CD4-positive, CD25-positive, alpha-beta regulatory T cell (primary cell): ENCODE measurements at places on chromosomes 1 and 21. TPM values are rescaled to one million over a fixed set of nuclear protein-coding genes. Genes with fewer than 3 reads are reported as not detected.

The KRTAP10-10 gene
- not detected for polyA plus RNA-seq

The MAB21L3 gene
- not detected for polyA plus RNA-seq

The RHD gene
- polyA plus RNA-seq: 0.48 TPM

GRCh38 chr1:22075718-22076117 is 23.2 kb downstream of the CDC42 start:
- DNase-seq: no peak

DNA sequence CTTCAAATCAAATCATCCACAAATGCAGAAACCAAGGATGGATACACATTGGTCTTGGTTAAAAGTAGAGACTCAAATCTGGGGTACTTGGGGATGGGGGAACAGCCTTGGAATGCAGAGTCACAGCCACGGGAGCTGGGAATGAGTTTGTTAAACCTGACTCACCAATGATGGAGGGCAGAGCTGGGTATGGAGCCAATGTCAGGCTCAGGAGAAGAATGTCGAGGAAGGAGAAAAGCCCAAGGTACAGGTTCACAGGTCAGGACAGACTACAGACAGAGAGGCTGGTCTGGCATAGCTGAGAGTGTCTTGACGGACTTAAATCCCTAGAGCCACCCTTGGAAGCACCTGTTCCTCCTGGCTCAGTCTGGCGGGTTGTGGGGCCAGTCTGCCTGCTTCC is 237.6 kb downstream of the NTNG1 start:
- no peak for DNase-seq

DNA sequence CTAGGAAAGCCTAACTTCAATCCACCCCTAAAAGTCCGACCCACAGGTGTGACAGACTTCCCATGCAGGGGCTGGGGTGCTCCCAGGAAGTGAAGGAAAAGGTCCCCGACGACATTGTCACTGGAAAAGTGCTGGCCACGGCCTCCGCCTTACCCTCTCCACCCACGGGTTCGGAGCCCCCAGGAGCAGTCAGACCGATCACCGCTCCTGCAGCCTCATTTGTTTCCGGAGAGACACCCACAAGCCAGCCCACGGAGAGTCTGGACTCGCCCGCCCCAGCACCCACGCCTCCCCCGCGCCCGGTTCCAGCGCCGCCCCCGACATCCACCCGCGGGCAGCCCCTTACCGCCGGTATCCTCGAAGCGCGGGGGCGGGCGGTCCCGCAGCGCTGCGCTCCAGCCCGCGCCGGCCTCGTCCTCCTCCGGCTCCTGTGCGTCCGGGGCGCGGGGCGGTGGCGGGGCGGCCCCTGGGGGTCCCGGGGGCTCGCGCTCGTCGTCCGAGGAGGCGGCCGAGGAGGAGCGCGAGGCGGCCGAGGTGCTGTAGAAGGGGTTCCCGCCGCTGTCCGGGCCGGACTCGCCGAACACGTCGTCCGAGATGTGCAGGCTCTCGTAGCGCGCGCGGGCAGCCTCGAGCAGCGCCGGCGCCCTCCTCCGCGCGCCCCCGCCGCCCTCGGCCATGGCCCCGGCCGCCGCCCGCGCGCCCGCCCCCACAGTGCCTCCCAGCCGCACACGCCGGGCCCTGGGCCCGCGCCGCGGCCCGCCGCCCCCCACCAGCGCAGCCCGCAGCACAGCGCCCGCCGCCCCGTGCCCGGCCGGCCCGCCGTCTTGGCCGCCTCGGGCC is 660 bp downstream of the PGBD5 start:
- DNase-seq: no peak

DNA sequence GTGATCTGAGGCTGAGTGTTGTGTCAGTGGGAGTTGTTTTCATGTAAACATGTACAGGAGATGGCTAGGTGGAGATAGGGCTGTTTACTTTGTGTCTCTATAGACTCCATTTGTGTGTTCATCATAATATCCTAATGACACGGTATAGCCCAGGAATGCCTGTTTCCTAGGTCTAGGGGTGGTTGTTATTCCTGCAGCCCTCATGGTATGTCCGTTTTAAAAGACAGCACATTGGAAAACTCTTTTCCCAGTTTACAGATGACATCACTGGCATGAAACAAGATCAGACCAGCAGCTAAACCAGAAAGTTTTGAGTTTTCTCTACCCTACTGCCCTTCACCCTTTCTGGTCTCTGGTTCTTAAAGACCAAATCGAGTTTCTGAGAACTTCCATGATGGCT is 227.3 kb upstream of the TMEM51 start:
- no peak for DNase-seq

DNA sequence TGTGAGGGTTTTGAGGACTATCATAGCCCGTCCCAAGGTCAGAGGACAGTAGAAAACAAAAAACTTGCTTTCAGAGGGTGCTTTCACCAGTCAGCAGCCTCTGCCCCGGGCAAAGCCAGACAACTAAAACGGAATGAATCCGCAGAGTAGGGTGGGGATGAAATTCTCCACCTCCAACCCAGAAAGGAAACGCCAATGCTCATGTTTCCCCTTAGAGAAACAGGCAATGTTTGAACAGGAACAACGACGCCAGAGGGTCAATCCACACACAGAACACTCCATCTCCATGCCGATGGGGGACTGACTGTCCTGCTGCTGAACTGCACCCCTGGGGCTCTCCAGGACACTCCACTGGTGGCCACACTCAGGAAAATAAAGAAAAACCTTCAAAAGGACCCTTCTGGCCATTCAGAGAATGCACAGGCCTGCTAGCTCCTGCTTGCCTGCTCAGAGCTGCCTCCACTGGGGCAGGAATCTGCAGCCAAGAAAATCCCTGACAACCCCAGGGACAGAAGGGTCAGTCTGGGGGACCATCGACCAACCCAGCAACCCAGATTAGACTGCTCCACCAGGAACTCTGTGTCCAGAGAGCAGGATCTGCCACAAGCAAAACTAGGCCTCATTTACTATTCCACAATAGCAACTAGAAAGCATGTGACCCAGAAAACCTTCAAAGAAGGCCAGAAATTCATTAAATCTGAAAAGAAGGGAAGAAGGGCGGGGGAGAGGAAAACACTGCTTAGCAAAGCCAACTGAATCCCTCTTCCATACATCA is 116.0 kb downstream of the TOMM20 start:
- no peak for DNase-seq

DNA sequence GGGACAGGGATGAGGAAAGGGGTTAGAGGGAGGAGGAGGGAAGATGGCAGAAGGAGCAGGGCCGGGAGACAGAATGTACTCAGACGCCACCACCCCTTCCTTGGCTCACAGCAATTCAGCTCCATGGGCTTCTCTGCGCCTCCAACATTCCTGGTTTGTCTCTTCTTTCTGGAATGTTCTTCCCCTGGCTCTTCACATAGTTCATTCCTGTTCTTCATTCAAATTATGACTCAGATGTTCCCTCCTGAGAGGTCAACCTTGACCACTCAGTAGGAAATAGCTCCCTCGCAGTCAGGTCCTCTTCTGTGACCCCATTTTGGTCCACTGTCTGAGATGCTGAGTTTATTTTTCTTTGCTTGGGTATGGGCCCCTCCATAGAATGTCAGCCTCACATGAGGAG is 203.2 kb downstream of the C1orf94 start:
- no peak for DNase-seq

DNA sequence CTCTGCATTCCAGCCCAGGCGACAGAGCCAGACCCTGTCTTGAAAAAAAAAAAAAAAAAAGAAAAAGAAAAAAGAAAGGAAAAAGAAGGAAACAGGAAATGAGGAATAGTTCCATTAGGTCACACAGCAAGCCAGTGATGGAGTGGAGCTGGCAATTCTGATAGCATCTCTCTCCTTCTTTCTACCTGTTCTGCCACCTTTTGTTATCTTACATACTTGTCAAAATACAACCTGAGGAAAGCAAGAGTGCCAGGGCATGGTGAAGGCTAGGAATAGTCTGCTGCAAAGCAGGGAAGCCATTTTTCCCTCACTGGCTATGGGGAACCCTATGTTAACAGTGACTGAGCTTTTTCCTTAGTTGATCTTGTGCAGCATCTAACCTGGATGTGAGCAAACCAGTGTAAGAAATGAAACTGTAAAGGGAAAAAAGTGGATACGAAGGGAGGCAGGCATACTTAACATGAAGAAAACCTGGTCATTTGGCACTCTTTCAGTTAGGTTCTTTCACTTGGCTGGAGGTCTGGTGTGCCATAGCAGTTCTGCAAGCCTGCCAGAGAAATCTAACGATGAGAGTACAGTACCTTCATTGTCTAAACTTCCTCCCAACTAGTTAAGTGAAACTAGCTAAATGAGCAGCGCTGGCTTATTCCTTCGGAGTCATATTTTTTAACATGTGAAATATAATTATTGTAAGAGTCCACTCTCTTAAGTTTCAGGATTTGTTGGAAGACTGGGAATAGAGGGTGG is 17.9 kb upstream of the THEM5 start:
- no peak for DNase-seq
